ENCODE measurements at places on chromosomes 12 and 14.

- peaks cover 10% of the 10 kb centered on the region for H3K36me3 ChIP-seq
- no peak for DNase-seq
- peaks cover 24% of the 10 kb centered on the region for H3K4me1 ChIP-seq
- H3K27ac ChIP-seq = peak overlapping the region; percentile 88
- H3K4me3 ChIP-seq = peak overlapping the region; percentile 91
Observed at GRCh38 chr12:123971449-123971769, 1.2 kb downstream of the CCDC92 start.

DNA sequence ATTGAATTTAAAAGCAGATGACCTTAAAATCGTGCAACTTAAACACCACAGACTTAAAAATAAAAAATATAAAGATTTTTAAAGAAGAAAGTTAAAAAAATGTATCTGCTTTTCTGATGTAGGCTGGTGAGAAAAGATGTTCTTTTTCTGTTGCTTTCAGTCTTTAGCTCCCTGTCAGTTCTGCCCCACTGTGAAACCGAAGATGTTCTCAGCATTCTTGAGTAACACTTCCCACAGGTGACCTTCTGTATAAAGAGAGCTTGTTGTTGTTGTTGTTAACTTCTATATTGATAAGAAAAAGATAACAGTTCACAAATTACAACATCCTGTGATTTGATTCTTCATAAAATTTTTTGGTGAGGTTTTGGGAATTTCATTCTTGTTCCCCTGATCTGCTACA, 377.9 kb upstream of the RGS6 start:
- no peak overlapping the region for H3K4me3 ChIP-seq
- no peak for DNase-seq
- peaks cover 33% of the 10 kb centered on the region for H3K36me3 ChIP-seq
- no peak overlapping the region for H3K27ac ChIP-seq

DNA sequence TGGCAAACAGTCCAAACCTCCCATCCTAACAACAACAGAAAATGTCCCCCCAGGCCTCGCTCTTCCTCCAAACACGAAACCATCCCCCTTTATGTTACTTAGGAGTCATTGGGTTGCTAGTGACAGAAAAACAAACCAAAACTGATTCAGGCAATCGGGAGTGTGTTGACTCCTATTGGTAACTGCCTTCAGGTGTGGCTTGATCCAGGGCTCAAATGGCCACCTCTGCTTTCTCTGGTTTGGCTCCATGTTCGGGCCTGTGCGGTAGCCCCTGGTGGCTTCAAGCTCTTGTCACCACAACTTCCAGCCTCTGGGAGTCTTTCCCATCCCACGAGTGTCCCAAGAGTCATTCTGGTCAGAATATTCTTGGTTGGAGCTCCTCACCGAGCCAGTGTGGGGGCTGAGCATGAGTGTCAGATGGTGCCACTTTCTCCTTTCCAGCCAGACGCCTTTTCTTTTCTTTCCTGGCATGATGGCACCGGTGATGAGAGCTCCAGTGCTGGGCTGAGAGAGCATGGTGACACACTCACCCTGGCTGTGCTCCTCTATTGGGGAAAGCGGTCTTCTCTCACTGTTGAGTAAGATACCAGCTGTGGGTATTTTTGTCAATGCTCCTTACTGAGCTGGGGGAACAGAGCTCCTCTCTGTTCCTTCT, 38.6 kb downstream of the NOC4L start:
- peaks cover 26% of the 10 kb centered on the region for H3K27me3 ChIP-seq
- no peak overlapping the region for H3K27ac ChIP-seq
- H3K36me3 ChIP-seq = no peaks in the 10 kb centered on the region
- H3K4me3 ChIP-seq = no peak overlapping the region
- peaks cover 11% of the 10 kb centered on the region for H3K4me1 ChIP-seq
- no peak for DNase-seq

GRCh38 chr14:88104710-88105109, 99.8 kb downstream of the GPR65 start:
- peaks cover 16% of the 10 kb centered on the region for H3K27me3 ChIP-seq
- no peaks in the 10 kb centered on the region for H3K4me1 ChIP-seq
- no peaks in the 10 kb centered on the region for H3K36me3 ChIP-seq
- no peak overlapping the region for H3K27ac ChIP-seq
- no peak for DNase-seq

DNA sequence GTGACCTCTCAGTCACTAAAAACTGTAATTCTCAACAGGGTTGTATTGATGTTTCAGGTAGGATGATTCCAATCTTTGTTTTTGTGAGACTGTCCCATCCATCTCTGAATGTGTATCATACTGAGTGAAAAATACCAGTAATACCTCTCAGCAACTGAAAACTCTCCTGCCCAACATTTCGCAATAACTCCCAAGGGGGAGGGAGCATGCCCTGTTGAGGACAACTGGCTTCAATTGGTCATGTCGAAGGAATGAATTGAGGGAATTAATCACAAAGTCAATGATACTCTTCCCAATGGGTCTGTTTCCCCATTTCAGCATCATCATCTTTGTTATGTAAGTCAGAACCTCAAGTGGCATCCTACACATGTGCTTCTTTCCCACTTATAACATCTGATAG, 102.4 kb upstream of the E2F7 start:
- no peaks in the 10 kb centered on the region for H3K36me3 ChIP-seq
- H3K4me1 ChIP-seq = no peaks in the 10 kb centered on the region
- no peak for DNase-seq
- H3K27me3 ChIP-seq = no peaks in the 10 kb centered on the region
- no peak overlapping the region for H3K4me3 ChIP-seq

DNA sequence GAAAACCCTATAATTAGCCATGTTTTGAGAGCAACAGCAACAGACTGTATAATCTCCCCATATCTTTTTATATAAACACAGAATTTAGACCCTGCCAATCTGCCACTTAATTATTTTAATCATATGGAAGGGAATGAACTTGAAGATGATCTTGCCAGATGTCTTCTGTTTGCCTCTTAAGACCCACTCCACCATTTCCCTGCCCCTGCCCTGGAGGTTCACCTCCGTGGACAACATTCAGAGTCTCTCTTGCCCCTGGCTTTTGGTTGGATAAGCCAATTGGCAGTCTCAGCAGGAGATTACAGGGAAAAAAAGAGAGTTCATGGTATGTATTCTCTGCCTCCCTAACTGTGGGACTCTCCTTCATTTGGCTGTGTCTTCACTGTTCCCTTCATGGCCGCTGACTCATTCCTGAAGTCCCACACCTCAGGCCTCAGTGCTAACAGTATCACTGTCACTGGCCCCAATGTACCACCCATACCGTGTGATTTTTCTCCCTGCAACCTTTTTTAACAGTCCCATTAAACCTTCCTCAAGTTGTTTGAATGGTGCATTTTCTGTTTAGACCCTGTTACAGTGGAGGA, 184.8 kb downstream of the PIK3C2G start:
- H3K27ac ChIP-seq = no peak overlapping the region
- H3K4me1 ChIP-seq = no peaks in the 10 kb centered on the region
- DNase-seq = no peak

DNA sequence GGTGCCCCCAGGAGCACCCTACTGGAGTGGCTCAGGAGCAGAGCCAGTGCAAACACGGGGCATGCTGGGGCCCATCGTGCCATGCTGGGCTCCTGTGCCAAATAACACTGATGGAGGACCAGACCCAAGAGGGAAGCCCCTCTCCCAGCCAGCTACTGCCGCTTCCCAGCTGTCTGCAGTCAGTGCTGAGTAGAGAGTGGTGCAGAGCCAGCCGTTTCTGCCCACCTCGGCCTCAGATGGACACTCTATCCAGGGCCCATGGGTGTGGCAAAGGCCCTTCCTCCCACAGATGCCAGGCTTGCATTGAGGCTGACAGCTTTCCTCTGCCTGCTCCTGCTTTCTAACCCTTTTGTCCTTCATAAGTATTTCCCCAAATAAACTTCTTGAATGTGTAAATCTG, 13.2 kb downstream of the CLBA1 start:
- H3K4me1 ChIP-seq = no peaks in the 10 kb centered on the region
- no peaks in the 10 kb centered on the region for H3K27me3 ChIP-seq
- H3K27ac ChIP-seq = peak overlapping the region; percentile 39
- peaks cover 7% of the 10 kb centered on the region for H3K36me3 ChIP-seq

DNA sequence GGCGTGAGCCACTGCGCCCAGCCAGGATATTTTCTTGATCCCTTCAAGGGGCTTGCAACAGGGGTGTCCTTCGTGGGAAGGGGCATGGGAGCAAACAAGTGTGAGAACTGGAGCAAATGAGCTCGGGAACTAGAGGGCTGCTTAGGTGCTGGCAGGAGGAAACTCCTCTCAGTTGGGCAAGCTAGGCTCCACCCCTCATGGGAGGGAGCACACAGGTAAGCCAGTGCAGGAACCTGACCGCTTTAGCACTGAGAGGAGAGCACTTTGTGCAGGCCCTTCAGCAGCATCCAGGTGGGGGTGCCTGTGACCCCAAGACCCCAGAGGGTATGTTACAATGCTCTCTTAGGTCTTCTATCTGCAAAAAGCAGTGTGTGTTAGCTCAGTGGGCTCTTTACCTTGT, 755.4 kb upstream of the MDGA2 start:
- no peak overlapping the region for H3K27ac ChIP-seq
- H3K36me3 ChIP-seq = no peaks in the 10 kb centered on the region
- no peak overlapping the region for H3K4me3 ChIP-seq
- H3K4me1 ChIP-seq = no peaks in the 10 kb centered on the region
- DNase-seq = no peak

DNA sequence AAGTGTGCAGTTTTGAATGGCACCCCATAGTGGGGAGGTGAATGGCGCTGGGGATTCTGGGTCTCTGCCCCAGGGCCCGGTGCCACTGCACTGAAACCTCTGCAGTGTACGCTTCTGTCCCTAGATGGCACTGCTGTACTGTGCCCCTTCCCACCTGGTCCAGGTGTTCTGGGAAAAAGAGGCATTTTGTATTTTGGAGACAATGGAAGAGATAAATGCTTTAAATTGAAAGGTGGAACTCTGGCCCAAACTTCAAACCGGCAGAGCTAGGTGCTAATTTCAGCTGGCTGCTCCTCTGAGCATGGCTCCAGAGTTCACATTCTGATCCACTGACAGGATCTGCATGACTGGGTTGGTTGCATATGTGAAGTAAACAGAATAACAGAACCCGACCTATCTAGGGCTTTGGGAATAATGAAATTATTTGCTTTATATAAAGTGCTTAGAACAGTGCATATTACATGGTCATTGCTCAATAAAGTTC, 52.2 kb downstream of the KRT80 start:
- H3K27me3 ChIP-seq = peaks cover 19% of the 10 kb centered on the region
- peaks cover 5% of the 10 kb centered on the region for H3K4me1 ChIP-seq
- H3K36me3 ChIP-seq = no peaks in the 10 kb centered on the region
- DNase-seq = no peak

- no peaks in the 10 kb centered on the region for H3K27me3 ChIP-seq
- H3K4me1 ChIP-seq = peaks cover 46% of the 10 kb centered on the region
- peak overlapping the region; percentile 97 for H3K4me3 ChIP-seq
- peaks cover 13% of the 10 kb centered on the region for H3K36me3 ChIP-seq
- H3K27ac ChIP-seq = peak overlapping the region; percentile 99
Observed at GRCh38 chr12:52005903-52006703, 643 bp upstream of the TAMALIN start.

GRCh38 chr12:83826112-83826511, 1086.5 kb downstream of the SLC6A15 start:
- H3K4me1 ChIP-seq = no peaks in the 10 kb centered on the region

- H3K27ac ChIP-seq = no peak overlapping the region
- H3K36me3 ChIP-seq = peaks cover 13% of the 10 kb centered on the region
- peaks cover 22% of the 10 kb centered on the region for H3K4me1 ChIP-seq
- no peak overlapping the region for H3K4me3 ChIP-seq
- no peak for DNase-seq
Observed at GRCh38 chr12:124004233-124004875, 31.3 kb downstream of the ZNF664 start.

DNA sequence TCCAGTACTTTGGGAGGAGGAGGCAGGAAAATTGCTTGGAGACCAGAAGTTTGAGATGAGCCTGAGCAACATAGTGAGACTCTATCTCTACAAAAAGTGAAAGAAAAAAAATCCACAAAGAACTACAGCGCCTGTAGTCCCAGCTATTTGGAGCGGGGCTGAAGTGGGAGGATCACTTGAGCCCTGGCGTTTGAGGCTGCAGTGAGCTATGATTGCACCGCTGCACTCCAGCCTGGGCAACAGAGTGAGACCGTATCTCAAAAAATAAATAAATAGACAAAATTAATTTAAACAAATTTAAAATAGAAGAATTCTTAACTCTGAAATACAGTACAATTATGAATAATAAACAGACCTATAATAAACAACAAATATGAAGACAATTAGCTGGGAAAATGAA, 40.9 kb downstream of the ATL1 start:
- H3K27ac ChIP-seq = no peak overlapping the region
- H3K4me1 ChIP-seq = no peaks in the 10 kb centered on the region
- no peaks in the 10 kb centered on the region for H3K36me3 ChIP-seq
- no peaks in the 10 kb centered on the region for H3K27me3 ChIP-seq

DNA sequence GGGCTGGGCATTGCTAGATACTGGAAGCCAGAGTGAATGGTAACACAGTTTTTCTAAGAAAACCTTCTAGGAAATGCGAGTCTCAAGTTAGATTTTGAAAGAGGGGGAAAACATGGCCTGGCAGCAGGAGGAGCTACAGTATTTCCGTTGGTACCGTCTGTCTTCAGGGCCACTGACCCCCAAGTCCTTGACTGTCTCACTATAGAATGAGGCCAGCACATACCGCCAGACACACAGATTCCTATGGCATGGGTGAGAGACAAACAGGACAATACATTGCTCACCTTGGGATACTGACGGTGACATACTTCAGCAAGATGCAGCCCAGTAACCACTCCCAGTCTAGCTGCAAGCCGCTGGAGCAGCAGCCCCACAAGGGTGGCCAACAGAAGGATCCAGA, 21.7 kb downstream of the SLC11A2 start:
- no peak for DNase-seq
- peaks cover 8% of the 10 kb centered on the region for H3K4me1 ChIP-seq
- H3K27me3 ChIP-seq = no peaks in the 10 kb centered on the region
- H3K36me3 ChIP-seq = peaks cover 32% of the 10 kb centered on the region
- H3K27ac ChIP-seq = no peak overlapping the region
- no peak overlapping the region for H3K4me3 ChIP-seq

GRCh38 chr12:65681226-65681625, 143.1 kb upstream of the HMGA2 start:
- no peak overlapping the region for H3K4me3 ChIP-seq
- no peak for DNase-seq
- H3K27me3 ChIP-seq = no peaks in the 10 kb centered on the region
- H3K27ac ChIP-seq = no peak overlapping the region
- H3K4me1 ChIP-seq = no peaks in the 10 kb centered on the region

- peak overlapping the region; percentile 57 for H3K27ac ChIP-seq
- peaks cover 18% of the 10 kb centered on the region for H3K4me1 ChIP-seq
- H3K4me3 ChIP-seq = peak overlapping the region; percentile 80
- DNase-seq = no peak
- H3K36me3 ChIP-seq = no peaks in the 10 kb centered on the region
- peaks cover 80% of the 10 kb centered on the region for H3K27me3 ChIP-seq
Observed at GRCh38 chr12:109310247-109311125, 1.4 kb upstream of the FOXN4 start.

GRCh38 chr14:96917442-96917963, 120.3 kb downstream of the VRK1 start:
- H3K36me3 ChIP-seq = peaks cover 45% of the 10 kb centered on the region
- H3K27ac ChIP-seq = no peak overlapping the region
- no peaks in the 10 kb centered on the region for H3K27me3 ChIP-seq
- no peak for DNase-seq
- H3K4me3 ChIP-seq = no peak overlapping the region

DNA sequence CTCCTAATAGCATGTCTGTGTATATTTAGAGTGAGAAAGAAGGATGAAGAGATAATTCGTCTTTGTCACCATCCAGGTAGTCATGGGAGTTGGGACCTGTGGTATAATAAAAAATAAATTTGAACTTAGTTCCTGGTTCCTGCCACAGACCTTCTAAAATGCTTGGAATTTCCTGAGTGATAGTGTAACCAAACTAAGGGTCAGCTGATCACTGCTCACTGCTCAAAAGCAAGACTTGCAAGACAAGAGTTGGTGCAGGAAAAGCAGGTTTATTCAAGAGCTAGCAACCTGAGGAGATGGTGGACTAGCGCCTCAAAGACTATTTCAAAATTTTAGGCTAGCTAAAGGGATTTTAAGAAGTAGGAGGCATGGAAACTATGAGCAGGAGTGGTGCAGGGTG, 19.1 kb downstream of the ANG start:
- peaks cover under 1% of the 10 kb centered on the region for H3K4me1 ChIP-seq
